Endothelial cell (in vitro differentiated cells): ENCODE measurements at places on chromosomes 4 and X.

GRCh38 chrX:120625371-120625770, 4.5 kb downstream of the C1GALT1C1 start:
- no peaks in the 10 kb centered on the region for H3K36me3 ChIP-seq
- no peaks in the 10 kb centered on the region for H3K27me3 ChIP-seq
- no peak overlapping the region for H3K4me3 ChIP-seq
- no peaks in the 10 kb centered on the region for H3K4me1 ChIP-seq

DNA sequence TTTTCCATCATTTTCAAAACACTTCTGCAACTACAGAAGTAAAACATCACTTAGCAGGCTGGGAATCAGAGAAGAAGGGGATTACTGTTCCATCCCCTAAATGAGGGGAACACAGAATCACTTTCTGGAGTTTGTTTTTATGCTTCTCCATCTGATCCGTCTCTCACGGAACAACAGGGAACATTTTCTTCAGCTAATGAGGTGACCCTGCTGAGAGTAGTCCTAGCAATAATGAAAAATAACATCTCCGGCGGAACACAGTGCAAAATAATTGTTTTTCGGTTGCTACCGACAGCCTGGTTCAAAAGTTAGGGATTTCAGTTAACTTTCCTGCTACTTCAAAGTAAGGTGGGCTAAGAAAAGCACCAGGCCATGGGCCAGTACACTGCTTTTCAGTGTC, 322.9 kb downstream of the UNC5C start:
- no peaks in the 10 kb centered on the region for H3K4me1 ChIP-seq
- H3K4me3 ChIP-seq: no peak overlapping the region
- no peaks in the 10 kb centered on the region for H3K36me3 ChIP-seq
- peaks cover 1% of the 10 kb centered on the region for H3K27me3 ChIP-seq
- no peak overlapping the region for H3K27ac ChIP-seq

GRCh38 chr4:90977726-90978125, 850.5 kb downstream of the CCSER1 start:
- H3K27ac ChIP-seq: no peak overlapping the region
- no peaks in the 10 kb centered on the region for H3K36me3 ChIP-seq
- H3K27me3 ChIP-seq: no peaks in the 10 kb centered on the region
- H3K4me3 ChIP-seq: no peak overlapping the region

- no peak for DNase-seq
- peaks cover 12% of the 10 kb centered on the region for H3K36me3 ChIP-seq
- H3K27me3 ChIP-seq: peaks cover 13% of the 10 kb centered on the region
- H3K4me3 ChIP-seq: no peak overlapping the region
- peaks cover 4% of the 10 kb centered on the region for H3K4me1 ChIP-seq
Observed at GRCh38 chr4:6509587-6509986, 37.2 kb upstream of the PPP2R2C start.

GRCh38 chr4:128711361-128711760, 98.1 kb upstream of the JADE1 start:
- no peaks in the 10 kb centered on the region for H3K27me3 ChIP-seq
- no peak overlapping the region for H3K27ac ChIP-seq
- H3K4me3 ChIP-seq: no peak overlapping the region
- peaks cover 23% of the 10 kb centered on the region for H3K4me1 ChIP-seq
- H3K36me3 ChIP-seq: no peaks in the 10 kb centered on the region
- no peak for DNase-seq

DNA sequence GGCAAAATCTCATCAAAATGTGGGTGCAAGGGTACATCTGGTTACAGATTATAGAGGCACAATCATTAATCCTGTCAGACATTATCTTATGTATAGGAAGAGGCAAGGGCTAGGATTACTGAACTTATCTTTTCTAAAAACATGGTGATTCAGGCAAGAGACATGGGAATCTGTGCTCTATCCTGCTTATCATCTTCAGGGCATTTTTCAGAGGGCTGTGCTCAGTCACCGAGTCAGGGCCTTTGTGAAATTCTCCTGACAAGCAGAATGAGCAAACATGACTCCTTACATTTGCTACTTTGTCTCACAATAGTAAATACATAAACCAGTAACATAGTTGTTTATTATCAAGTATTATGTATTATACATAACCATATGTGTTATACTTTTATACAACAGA, 84.2 kb upstream of the KCTD8 start:
- DNase-seq: no peak
- no peaks in the 10 kb centered on the region for H3K36me3 ChIP-seq
- no peaks in the 10 kb centered on the region for H3K4me1 ChIP-seq
- no peak overlapping the region for H3K4me3 ChIP-seq

DNA sequence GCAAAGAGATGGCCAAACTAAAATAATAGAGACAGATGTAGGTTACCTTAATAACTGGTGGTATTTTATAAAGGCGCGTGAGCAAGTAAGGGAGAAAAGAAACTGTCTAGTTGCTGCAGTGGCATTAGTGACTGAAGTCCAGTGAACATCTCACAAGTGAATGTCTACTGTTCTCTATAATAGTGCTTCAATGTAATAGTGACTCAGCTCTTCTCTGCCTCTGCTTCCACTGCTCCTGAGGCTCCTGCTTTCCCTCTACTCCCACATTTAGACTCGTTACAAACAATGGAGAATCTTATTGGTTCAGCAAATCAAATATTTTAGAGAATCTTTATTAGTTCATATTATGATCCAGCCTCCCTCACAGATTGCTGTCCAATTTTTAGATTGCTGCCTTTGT, 779.1 kb upstream of the HTR2C start:
- H3K4me1 ChIP-seq: no peaks in the 10 kb centered on the region
- no peak for DNase-seq
- no peak overlapping the region for H3K27ac ChIP-seq
